Astrocyte (in vitro differentiated cells and primary cell): ENCODE measurements at places on chromosomes 5 and 9. TPM values are rescaled to one million over a fixed set of nuclear protein-coding genes. Genes with fewer than 3 reads are reported as not detected.

DNA sequence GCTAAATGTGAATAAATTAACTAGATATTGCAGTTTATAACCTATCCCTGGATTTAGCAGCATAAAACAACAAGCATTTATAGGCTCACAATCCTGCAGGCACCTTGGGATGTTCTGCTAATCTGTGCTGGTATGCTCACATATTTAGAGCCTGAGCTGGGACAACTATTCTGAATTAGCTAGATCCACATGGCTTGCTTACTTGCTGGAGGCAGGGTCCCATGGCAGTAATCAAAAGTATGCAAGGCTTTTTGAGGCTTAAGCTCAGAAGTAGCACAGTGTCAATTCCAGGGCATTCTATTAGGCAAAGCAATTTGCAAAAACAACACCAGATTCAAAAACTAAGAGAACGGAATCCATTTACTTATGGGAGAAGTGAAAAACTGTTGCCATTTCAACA is 745.0 kb upstream of the ACO1 start:
- no peaks in the 10 kb centered on the region for H3K27me3 ChIP-seq
- H3K4me3 ChIP-seq: no peak overlapping the region
- DNase-seq: no peak
- no peak overlapping the region for H3K27ac ChIP-seq

GRCh38 chr9:76227156-76227555 is 167.1 kb downstream of the RFK start:
- H3K4me1 ChIP-seq: no peaks in the 10 kb centered on the region
- H3K27ac ChIP-seq: no peak overlapping the region
- H3K36me3 ChIP-seq: no peaks in the 10 kb centered on the region

DNA sequence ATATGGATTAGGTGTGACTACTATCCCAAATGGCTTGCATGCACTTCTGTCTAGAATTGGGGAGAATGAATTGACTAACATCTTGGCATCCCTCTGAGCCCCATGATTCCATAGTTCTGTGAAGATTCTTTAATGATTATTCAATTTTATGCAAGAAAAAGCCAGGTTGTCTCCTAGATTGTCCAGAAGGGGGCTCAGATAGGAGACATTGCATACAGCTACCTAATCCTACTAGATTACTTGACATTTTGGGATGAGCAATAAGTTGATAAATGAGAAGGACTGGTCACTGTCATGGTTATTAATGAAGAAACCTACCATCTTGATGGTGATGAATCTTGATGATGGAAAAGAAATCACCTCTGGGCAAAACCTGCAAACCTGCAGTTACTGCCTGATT is 117.0 kb downstream of the CARTPT start:
- peaks cover under 1% of the 10 kb centered on the region for H3K4me1 ChIP-seq
- H3K36me3 ChIP-seq: no peaks in the 10 kb centered on the region
- peak; percentile 7 for DNase-seq
- no peaks in the 10 kb centered on the region for H3K27me3 ChIP-seq

- no peaks in the 10 kb centered on the region for H3K36me3 ChIP-seq
- H3K4me3 ChIP-seq: no peak overlapping the region
- DNase-seq: no peak
- no peak overlapping the region for H3K27ac ChIP-seq
Observed at GRCh38 chr9:90774682-90775081, 26.9 kb upstream of the SYK start.

GRCh38 chr5:160105686-160106360 is 13.4 kb downstream of the PWWP2A start:
- no peak for DNase-seq
- no peaks in the 10 kb centered on the region for H3K27me3 ChIP-seq
- no peaks in the 10 kb centered on the region for H3K4me1 ChIP-seq
- H3K27ac ChIP-seq: no peak overlapping the region

DNA sequence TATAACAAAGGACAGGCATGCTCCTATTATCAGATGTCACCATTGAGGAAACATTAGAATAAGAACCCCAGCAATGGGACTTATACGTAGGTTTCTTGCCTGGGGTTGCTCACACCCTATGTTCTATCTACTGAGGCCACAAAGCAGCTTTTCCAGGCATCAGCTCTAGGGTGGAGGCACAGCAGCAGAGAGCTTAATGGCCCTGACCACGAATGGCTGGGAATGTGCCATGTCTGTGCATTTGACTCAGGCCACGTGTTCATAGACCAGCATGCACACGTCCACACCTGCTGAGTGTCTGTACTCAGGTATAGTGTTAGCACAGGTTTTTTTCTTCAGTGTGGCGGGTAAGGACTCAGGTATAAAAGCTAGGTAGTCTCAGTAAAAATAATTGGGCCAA is 129.4 kb downstream of the AOPEP start:
- H3K27me3 ChIP-seq: no peaks in the 10 kb centered on the region
- no peak for DNase-seq
- H3K27ac ChIP-seq: no peak overlapping the region
- no peaks in the 10 kb centered on the region for H3K36me3 ChIP-seq

DNA sequence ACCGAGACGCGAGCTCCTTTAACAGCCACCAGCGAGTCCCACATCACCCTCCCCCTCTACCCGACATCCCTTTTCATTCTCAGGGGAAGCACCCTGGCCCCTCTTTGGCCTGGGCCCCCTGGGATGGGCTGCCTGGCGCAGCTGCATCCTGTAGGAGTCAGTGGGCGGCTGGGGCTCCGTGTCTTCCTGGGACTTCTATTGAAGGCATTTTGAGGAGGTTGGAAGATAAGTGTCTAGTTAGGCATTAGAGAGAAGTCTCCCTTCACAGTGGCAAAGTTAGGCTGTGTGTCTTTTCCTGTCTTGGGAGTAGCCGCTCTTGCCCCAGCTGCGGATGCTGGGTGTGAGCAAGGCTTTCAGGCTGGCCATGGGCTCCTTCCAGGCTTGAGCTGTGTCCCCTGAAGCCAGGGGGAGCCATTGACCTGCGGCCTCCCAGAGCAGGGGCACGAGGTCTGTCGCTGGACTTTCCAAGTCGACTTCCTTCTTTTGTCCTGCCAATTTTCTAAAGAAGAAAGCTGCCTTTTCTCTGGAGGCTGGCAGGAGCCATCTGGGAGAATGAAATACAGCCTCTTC is 18.6 kb upstream of the NKD2 start:
- H3K27ac ChIP-seq: no peak overlapping the region
- DNase-seq: no peak
- no peaks in the 10 kb centered on the region for H3K4me1 ChIP-seq
- H3K36me3 ChIP-seq: no peaks in the 10 kb centered on the region
- H3K27me3 ChIP-seq: peaks cover 31% of the 10 kb centered on the region
- no peak overlapping the region for H3K4me3 ChIP-seq

The C1QTNF3 gene
- total RNA-seq: 0.58 and 0.95 TPM in 2 replicates

The PCDHB16 gene
- 3.2 and 4.4 TPM in 2 replicates for total RNA-seq

The QRFP gene
- not detected in 2 replicates for total RNA-seq

The BASP1 gene
- total RNA-seq: 260 and 273 TPM in 2 replicates

The NR5A1 gene
- total RNA-seq: 0.26 TPM in 1 of 2 replicates, not detected in the other

The CRHBP gene
- total RNA-seq: 2.5 and 4.7 TPM in 2 replicates

The DPM2 gene
- total RNA-seq: 32.7 and 34.3 TPM in 2 replicates
